HFFc6 (cell line): ENCODE measurements at places on chromosomes 12 and 14. TPM values are rescaled to one million over a fixed set of nuclear protein-coding genes. Genes with fewer than 3 reads are reported as not detected.
A peak's percentile ranks its signal among the peaks of the same experiment; 100 is the strongest.

GRCh38 chr12:98530068-98530467 is 14.7 kb downstream of the TMPO start:
- H3K27me3 ChIP-seq, result no peaks in the 10 kb centered on the region
- H3K4me3 ChIP-seq, result no peak overlapping the region
- peaks cover 6% of the 10 kb centered on the region; the same call in 1 of the 2 replicates for H3K4me1 ChIP-seq
- no peak for DNase-seq

DNA sequence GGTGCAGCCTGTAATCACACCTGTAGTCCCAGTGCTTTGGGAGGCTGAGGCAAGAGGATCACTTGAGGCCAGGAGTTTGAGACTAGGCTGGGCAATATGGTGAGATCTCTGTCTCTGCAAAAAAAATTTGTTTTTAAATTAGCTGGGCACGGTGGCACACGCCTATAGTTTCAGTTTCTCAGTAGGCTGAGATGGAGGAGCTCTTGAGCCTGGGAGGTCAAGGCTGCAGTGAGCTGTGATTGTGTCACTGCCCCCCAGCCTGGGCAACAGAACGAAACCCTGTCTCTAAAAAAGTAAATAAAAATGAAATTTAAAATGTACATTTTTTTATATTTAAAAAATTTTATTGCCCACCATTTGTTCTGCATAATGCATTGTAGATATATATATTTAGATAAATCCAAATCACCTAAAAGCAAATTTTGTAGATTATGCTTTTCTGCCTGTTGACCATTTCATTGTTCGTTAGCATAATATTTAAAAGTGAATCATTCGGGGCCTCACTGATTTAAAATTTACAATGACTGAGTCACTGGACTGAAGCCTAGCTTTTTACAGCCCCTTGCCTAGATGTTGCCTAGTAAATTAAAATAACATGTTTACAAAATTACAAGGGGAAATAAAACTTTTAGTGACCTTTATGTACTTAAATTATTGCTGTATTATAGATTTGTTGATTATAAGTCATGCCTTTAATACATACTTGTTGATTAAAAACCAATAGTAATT is 87.9 kb downstream of the USP15 start:
- H3K4me1 ChIP-seq, result peaks cover 36% of the 10 kb centered on the region
- peak; percentile 57 for DNase-seq
- peaks cover 31% of the 10 kb centered on the region for H3K36me3 ChIP-seq
- H3K27me3 ChIP-seq, result no peaks in the 10 kb centered on the region; the same call in 1 of the 2 replicates

- DNase-seq, result peak; percentile 69
- H3K4me1 ChIP-seq, result peaks cover 35% of the 10 kb centered on the region
- H3K36me3 ChIP-seq, result peaks cover 7% of the 10 kb centered on the region
- H3K27me3 ChIP-seq, result no peaks in the 10 kb centered on the region; the same call in 1 of the 2 replicates
Observed at GRCh38 chr12:92912052-92912451, 17.0 kb downstream of the EEA1 start.

- H3K4me1 ChIP-seq, result peaks cover 72% of the 10 kb centered on the region
- peak overlapping the region; percentile 88 for H3K27ac ChIP-seq
- no peak for DNase-seq
- peaks cover 37% of the 10 kb centered on the region for H3K36me3 ChIP-seq
- H3K4me3 ChIP-seq, result peak overlapping the region; percentile 83
- H3K27me3 ChIP-seq, result no peaks in the 10 kb centered on the region; the same call in 1 of the 2 replicates
Observed at GRCh38 chr14:50529288-50530179, 2.8 kb downstream of the MAP4K5 start.

Gene AKAP6
- 6.3 and 10.4 TPM in 2 replicates for total RNA-seq

Gene KRT77
- total RNA-seq, result not detected in 3 replicates
